Stimulated activated naive B cell treated with anti-CD40 and anti-IgM and Interleukin-4, amounts not matched to agents 10 μg/mL and 1 μg/mL and 100 μg/mL, for 72 hours (primary cell): ENCODE measurements at places on chromosomes 16 and 17.

DNA sequence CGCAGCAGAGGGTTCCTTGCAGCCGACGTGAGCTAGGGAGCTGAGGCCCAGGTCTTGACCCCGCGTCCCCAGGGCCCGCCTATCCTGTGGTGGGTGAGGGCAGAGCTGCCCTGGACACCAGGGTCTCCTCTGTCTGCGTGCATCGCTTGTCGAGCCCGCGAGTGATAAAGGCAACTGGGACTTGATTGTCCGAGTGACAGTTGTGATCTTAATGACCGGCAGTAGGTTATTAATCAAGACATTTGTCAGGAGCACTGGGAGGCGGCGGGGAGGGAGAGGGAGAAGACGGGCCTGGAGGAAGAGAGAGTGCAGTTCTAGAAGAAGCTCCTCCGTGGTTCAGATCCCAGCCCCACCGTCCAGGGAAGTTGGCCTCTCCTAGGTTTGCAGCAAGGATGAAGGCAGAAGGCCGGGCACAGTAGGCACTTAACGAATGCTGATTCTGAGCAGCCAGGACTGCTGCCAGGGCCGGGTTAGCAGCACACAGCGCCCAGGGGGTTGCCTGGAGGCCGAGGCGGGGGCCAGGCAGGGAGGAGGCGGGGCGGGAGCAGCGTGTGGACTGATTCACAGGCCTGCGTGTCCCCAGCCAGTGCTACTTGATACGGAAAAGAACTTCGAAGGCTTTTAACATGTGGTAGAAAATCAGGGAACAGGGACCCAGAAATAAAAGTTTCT lies 11.3 kb upstream of the GSE1 start:
- H3K27ac ChIP-seq: no peak overlapping the region
- peaks cover 4% of the 10 kb centered on the region for H3K36me3 ChIP-seq
- H3K4me3 ChIP-seq: no peak overlapping the region
- H3K27me3 ChIP-seq: no peaks in the 10 kb centered on the region

DNA sequence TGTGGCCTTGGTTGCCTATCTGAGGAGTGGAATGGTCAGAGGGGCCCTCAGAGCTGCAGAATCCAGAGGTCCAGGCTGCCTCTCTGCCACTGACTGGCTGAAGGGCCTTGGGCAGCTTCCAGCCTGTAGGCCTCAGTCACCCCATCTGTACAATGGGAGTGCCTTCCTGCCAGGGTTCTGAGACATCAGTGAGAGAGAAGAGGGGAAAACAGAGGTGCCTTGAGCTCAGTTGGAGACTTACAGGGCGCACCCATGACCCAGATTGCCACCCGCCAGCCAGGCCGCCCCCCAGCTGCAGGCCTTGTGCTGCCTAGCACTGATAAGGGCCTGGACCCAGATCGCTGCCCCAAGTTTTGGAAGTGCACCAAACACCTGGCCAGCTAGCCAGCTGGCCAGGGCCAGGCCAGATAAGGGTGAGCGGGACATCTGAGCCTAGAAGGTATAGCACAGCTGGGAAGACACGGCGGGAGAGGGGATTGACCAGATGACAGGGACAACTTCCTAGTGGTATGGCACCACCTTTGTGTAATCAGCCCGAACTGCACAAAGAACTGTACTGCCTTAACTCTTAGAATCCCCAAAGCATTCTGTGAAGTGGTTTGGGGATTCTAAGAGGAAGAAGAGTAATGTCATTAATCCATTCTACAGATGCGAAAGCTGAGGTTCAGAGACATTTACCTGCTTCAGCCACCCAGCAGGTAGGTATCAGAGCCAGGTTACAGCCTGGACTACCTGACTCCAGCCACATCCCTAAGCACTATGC lies 1.4 kb downstream of the SLC4A1 start:
- H3K4me1 ChIP-seq: no peaks in the 10 kb centered on the region
- H3K4me3 ChIP-seq: no peak overlapping the region
- DNase-seq: no peak
- peaks cover 13% of the 10 kb centered on the region for H3K27me3 ChIP-seq
- H3K36me3 ChIP-seq: no peaks in the 10 kb centered on the region

GRCh38 chr16:89602273-89602951 lies 11.0 kb upstream of the DPEP1 start:
- no peak overlapping the region for H3K27ac ChIP-seq
- H3K36me3 ChIP-seq: no peaks in the 10 kb centered on the region
- H3K4me3 ChIP-seq: peak overlapping the region; percentile 51

DNA sequence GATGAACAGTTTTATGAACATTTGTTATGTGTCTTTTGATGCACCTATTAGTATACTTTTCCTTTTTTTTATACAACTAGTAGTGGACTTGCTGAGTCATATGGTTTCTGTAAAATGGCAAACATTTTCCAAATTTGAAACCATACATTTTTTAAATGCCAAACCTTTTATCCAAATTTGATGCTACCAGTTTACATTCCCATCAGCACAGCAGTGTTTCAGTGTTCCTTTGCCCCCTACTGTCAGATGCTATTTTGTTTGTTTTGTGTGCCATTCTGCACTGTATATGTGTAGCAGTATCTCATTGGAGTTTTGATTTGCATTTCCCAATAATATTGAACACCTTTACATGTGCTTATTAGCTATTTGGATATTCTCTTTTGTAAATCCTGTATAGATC lies 219.4 kb downstream of the TANC2 start:
- no peak overlapping the region for H3K27ac ChIP-seq
- H3K27me3 ChIP-seq: no peaks in the 10 kb centered on the region
- peaks cover 2% of the 10 kb centered on the region for H3K36me3 ChIP-seq
- H3K4me1 ChIP-seq: peaks cover 12% of the 10 kb centered on the region
- no peak for DNase-seq
- no peak overlapping the region for H3K4me3 ChIP-seq

- no peak overlapping the region for H3K27ac ChIP-seq
- H3K27me3 ChIP-seq: no peaks in the 10 kb centered on the region
- H3K36me3 ChIP-seq: no peaks in the 10 kb centered on the region
- no peak overlapping the region for H3K4me3 ChIP-seq
Observed at GRCh38 chr16:63945806-63946205, 1176.1 kb downstream of the CDH11 start.

GRCh38 chr17:73539166-73539565 lies 105.1 kb downstream of the SDK2 start:
- no peak overlapping the region for H3K4me3 ChIP-seq
- H3K27ac ChIP-seq: no peak overlapping the region
- DNase-seq: no peak
- H3K4me1 ChIP-seq: peaks cover 11% of the 10 kb centered on the region
- no peaks in the 10 kb centered on the region for H3K27me3 ChIP-seq

DNA sequence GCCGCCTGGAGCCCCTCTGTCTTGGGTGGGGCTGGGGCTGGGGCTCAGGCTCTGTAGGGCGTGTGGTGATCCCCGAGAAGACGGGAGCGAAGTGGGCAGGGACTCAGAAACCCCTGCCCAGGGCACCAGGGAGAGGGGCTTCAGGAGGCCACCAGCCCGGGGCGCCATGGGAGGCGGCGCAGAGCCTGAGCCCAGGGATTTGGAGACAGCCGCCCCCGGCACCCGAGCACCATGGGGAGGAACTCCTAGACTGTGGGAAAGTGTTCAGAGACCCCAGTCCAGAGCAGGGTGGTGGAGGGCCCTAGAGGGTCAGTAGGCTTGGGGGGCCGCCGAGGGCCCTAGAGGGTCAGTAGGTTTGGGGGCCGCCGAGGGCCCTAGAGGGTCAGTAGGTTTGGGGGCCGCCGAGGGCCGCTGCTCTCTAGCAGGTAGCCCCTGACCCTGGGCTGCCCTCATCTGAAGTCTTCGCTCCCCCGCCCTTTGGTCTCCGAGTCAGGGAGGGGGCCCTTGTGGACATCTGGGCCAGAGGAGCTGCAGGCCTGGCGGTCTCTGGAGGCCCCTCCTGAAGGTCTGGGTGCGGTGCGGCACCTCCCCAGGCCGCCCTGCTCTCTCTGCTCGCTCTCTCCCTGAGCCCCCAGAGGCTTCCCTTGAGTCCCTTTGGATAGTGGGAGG lies 734 bp downstream of the ARHGDIG start:
- no peak overlapping the region for H3K27ac ChIP-seq
- peaks cover 13% of the 10 kb centered on the region for H3K36me3 ChIP-seq
- peaks cover 4% of the 10 kb centered on the region for H3K4me1 ChIP-seq
- no peak for DNase-seq
- peaks cover 30% of the 10 kb centered on the region for H3K27me3 ChIP-seq
